ENCODE measurements at places on chromosomes 16 and 17.

DNA sequence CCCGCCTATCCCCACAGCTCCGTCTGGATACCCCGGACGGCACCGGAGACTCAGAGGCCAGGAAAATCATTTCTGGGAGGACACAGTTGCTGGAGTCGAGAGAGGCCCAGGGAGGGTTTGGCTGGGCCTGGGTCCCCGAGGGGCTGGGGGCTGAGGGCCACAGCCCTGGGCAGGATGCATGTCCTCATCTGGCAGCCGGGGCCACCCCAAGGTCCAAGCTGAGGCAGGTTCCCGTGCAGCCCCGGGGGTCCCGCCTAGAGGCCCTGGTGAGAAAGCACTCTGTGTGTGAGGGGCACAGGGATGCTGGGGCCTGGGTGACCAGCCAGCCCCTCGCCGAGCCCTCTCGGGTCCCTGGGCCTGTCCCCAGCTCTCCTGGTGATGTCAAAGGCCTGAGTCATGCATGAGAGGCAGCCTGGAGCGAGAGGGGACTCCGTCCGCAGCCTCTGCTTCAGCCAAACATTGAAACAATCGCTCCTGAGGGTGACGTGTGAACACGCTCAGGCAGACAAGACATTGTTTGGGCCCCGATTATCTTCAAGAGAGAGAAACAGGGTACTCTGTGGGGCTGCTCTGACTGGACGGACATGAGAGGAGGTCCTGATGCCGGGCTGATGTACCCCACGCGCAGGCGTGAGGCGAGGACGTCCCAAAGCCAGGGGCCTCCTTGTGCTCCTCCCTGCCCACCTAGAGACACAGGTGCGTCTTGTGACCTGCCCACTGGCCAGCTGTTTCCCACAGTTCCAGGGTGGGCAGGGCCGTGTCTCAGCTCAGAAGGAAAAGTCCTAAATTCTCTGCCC, 25.8 kb upstream of the C1QTNF8 start:
- no peak for DNase-seq

- DNase-seq: no peak
Observed at GRCh38 chr16:68421076-68421475, 27.2 kb downstream of the SMPD3 start.

DNA sequence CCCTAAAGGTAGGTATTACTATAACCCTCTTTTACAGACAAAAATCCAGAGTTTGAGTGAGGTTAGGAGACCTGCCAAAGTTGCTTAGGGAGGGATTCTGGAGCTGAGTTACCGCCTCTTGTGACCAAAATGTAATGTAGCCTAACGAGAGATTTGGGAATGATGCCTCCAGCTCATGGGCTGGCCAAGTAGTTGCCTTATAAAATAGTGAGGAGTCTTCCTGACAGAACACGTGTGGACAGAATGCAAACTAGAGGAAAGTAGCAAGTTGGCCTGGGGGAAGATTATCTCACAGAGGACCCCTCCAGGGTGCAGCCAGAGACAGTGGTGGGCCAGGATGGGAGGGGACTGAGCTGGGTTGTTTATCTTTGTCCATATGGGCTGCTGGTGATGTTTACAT, 543.7 kb upstream of the CDH11 start:
- no peak for DNase-seq

DNA sequence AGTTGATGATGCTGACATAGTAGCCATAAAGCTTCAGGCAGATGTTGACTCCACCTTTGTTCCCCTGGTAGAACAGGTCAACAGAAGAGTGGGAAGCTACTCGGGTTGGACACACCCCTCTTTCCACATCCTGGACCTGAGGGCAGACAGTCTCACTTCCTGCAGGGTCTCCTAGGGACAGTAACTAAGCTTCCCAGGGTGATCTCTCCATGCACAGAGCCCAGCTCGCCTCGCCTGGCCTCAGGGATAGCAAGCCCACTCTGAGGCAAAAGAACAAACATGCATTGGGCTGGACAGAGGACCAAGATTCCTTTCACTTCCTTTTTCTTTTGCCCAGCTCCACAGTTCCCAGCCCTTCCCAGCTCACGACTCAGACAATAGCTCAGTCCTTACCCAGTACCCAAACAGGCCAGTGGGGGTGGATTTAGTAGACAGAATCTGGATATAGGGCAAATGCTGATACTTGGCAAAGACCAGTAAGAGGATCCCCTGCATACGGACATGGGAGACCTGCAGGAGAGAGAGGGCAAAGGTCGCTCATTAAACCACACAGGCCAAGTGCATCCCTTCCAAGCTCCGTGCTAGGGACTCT, 7.0 kb downstream of the INPP5K start:
- no peak for DNase-seq

DNA sequence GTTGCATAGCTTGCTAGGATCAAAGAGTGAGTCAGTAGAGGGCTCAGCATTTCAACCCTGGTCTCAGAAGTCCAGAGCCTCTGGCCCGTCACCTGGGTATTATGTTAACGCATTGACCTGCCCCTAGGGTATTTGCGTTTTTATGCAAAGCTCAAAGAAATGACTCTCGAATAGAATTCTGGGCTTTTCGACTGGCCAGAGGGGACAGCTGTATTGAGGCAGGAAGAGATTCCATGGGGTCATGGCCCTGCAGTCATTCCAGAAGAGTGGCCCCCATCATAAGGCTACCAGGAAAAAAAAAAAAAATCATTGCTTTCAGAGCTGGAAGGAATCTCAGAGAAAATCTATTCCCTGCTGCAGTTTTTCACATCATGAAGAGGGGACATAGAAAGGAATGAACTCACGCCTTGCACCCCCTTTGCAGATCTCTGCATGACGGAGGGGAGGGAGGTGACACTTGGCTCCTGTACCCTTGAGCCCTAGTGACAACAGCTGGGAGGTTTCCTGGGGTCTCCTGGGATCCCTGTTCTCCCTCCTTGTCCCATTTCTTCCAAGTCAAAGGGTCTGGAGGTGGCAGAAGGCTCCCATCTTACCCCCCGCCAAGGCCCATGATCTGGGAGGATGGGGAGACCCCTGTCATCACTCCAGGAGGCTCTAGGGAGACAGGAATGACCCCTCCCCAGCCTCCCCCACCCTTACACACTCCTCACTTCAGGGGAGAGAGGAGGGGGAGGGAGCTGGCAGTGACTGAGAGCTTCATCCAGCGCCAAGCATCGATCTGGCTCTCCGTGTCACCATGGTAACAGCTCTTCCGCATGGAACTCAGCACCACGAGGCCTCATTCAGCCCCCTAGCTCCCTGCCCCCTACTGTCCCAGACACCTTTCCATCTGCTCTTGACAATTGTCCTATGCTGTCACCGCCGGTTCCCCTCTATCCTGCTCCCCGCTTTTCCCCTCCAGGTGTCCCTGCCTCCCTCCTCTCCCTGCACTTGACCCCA, 35.8 kb downstream of the GP2 start:
- no peak for DNase-seq

- no peak for DNase-seq
Observed at GRCh38 chr17:41593306-41593981, 6.7 kb upstream of the KRT14 start.

DNA sequence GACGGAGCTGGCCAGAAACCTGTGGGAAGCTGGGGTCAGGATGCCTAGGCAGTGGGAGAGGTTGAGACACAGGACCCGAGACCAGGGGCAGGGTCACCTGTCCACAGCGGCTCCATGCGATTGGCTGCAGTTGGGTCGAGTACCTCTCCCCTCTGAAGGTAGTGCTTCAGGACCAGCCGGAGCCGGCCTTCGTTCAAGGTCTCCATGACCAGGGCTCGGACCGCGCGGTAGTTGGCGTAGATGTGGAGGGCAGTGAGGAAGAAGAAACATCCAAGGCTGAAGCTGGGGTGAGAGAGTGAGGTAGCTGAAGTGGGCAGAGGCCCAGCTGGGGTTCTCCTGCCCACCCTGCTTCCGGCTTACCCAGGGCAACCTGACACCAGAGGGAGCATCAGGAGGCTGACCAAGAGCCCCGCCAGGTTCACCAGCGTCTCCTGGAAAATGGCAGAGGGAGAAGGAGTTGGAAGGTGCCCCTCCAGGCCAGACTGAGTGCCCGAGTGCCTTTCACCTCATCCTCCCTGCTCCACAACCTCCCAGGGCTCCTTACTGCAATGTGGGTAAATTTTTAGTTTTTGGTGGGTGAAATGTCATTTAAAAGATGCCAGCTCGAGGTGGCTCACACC, 10.7 kb downstream of the SLC5A2 start:
- DNase-seq: no peak

- DNase-seq: no peak
Observed at GRCh38 chr17:78844301-78845005, 3.8 kb upstream of the USP36 start.

DNA sequence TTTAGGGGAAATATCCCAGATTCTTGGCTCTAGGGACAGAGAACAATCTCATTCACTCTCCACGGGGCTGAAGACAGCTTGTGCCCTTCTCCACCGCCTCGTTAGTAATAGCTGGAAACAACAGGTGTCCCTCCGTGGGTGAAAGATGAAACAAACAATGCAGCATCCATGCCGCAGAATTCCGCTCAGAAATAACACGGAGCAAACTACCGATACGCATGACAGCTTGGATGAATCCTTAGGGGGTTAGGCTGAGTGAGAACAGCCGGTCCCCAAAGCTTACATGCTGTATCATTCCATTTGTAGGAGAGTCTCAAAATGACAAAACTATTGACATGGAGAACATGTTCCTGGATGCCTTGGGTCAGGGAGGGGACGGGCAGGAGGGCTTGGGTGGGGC, 29.4 kb upstream of the CACNG1 start:
- DNase-seq: no peak

DNA sequence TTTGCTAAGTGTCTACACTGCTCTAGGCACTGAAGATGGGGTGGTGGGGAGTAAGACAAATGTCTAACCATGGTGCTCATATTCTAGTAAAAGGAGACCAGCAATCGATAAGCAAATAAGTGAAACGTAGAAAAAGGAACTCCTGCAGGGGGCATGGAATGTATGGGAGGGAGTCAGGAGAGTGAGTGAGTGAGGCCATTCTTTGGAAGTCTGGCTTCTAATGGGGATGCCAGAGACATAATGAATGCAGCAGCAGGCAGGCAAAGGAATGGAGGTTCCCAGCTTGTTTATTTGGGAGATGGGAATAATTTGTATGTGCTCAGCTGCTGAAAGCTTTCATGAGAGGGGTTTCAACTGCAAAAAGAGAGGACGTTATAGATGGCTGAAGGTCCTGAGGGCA, 216.4 kb upstream of the DYNLRB2 start:
- no peak for DNase-seq

GRCh38 chr17:82225368-82226029, 3.3 kb upstream of the SLC16A3 start:
- no peak for DNase-seq

DNA sequence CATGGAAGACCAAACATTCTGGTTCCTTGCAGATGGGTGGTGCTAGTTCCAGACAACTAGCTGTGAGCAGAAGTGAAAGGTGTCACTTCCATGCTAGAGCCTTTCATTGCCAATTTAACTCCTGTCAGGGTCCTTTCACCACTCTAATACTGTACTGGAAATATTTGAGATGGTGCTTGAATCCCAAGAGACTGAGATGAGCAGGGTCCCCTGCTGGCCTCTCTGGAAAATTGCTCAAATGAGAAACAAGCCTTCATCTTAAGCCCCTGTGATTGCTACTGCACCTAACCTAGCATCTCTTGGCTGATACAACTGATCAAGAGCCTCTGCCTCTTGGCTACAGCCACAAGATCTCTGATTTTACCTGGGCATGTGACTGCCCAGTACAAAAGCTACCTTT, 7.4 kb upstream of the VAC14 start:
- DNase-seq: no peak

DNA sequence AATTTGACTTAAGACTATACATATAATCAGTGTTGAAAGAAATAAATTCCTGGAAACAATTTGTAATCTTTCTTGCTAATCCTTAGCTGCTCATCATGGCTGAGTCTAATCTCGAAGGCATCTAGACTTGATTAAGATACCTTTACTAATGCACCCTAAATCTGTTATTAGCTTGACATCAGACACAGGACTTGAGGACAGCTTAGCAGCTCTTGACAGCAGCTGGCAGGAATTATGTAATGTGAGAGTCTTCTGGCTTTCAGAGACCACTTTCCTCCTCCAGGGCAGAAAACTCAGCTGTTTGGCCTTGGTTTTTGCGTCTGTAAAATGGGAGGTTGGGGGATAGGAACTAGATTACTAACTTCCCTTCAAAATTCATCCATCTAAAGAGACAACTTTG, 7.1 kb upstream of the MPP2 start:
- DNase-seq: no peak
